ENCODE measurements at places on chromosomes 1 and 21.

GRCh38 chr1:56137090-56137489, 442.3 kb downstream of the PLPP3 start:
- no peak for DNase-seq

DNA sequence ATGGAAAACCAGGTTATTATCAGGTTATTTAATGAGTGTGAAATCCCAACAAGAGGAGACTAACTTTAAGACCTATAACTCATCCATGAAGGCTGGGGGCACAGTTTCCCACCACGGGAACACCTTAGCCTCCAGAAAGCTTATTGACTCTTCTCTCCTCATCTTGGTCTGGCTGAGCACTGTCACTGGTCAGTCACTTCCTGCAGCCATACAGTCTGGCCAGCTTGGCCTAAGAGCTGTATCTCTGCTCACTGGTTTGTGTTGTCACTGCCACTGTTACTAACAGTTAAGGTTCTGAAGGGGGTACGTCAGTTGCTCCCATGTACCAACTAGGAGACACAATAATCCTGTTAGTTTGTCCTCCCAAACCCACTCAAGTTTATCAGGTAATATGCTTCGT, 16.7 kb upstream of the DDAH1 start:
- DNase-seq: no peak

DNA sequence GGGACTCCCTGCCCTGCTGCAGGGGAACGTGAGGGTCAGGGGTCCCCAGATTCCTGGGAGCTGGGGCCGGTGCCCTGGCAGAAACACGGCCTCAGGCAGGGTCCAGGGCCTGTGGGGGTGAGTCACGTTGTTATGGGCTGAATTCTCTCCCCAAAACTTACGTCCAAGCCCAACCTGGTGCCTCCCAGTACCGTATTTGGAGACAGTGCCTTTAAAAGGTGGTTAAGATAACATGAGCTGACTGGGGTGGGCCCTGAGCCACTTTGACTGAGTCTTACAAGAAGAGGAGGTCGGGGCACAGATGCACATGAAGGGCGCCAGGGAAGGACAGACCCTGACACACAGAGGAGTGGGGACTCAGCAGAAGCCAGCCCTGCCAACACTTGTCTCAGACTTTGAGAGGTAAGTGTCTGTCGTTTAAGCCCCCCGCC, 99.9 kb downstream of the WDR4 start:
- no peak for DNase-seq

- DNase-seq: no peak
Observed at GRCh38 chr21:45104560-45104959, 30.2 kb downstream of the ADARB1 start.

DNA sequence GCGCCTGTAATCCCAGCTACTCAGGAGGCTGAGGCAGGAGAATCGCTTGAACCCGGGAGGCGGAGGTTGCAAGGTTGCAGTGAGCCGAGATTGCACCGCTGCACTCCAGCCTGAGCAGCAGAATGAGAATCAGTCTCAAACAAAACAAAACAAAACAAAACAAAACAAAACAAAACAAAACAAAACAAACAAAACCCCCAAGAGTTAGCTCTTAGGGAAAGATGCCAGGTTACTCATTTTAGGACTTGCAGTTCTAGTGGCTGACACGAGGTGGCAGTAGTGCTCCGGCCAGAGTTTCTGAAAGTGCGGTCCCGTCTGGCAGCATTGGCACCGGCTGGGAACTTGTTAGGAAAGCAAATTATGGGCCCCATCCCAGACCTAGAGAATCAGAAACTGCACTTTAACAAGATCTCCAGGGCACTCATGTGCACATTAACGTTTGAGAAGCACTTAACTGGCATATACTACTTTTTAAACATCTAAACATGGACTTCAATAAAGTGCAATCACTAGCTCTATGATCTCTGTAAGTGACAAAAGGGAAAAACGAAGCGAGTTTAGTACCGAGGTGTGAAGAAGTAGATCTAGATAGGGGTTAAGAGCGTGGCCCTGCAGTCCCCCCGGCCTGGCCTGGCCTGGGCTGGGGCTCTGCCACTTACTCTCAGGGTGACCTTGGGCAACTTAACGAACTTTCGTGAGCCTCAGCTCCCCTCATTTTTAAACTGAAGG, 41.9 kb upstream of the TNFRSF1B start:
- DNase-seq: peak; percentile 30

- peak; percentile 39 for DNase-seq
Observed at GRCh38 chr1:201828217-201828819, 639 bp upstream of the IPO9 start.

DNA sequence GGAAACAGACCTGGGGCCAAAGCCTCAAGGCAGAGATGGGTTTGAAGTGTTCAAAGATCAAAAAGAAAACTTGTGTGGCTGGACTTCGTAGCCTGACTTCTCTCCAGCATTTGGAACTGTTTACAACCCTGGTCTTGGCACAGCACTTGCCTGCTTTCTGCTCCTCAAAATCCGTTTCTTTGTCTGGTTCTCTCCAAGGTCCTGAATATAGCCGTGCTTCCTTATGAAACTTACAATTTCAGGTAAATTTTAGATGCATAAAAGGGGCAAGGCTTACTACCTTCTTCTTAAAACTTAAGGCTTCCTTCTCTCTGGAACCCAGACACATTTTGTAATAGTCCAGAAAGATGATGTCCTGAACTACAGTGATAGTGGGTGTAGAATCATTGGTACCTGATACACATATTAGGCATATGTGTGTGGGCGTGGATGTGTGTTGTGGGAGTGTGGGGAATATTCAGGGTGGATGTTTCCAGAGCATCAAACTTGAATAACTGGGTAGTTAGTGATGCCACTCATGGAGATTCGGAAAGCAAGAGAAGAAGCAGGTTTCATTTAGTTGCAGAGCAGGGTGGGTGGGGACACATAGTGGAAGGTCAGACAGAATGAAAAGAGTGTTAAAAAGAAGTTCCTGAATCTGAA, 26.4 kb upstream of the FAM78B start:
- DNase-seq: no peak

Data from SHP77 (cell line).